ENCODE measurements at places on chromosomes 7 and 10. TPM values are rescaled to one million over a fixed set of nuclear protein-coding genes. Genes with fewer than 3 reads are reported as not detected.

GRCh38 chr10:93180482-93180931 lies 106.8 kb downstream of the CYP26A1 start:
- no peak overlapping the region for H3K27ac ChIP-seq
- H3K4me1 ChIP-seq = no peaks in the 10 kb centered on the region
- no peak for DNase-seq
- no peak overlapping the region for H3K4me3 ChIP-seq

GRCh38 chr7:50292165-50292757 lies 12.3 kb upstream of the IKZF1 start:
- H3K36me3 ChIP-seq = no peaks in the 10 kb centered on the region
- H3K4me1 ChIP-seq = no peaks in the 10 kb centered on the region
- H3K27me3 ChIP-seq = no peaks in the 10 kb centered on the region

GRCh38 chr7:130418306-130418705 lies 22.5 kb downstream of the CEP41 start:
- H3K27ac ChIP-seq = no peak overlapping the region

GRCh38 chr10:101749047-101750016 lies 26.6 kb downstream of the FGF8 start:
- no peak for DNase-seq
- H3K4me1 ChIP-seq = no peaks in the 10 kb centered on the region
- H3K27ac ChIP-seq = no peak overlapping the region
- H3K36me3 ChIP-seq = no peaks in the 10 kb centered on the region
- H3K27me3 ChIP-seq = peaks cover 5% of the 10 kb centered on the region

- DNase-seq = no peak
- H3K36me3 ChIP-seq = no peaks in the 10 kb centered on the region
- no peak overlapping the region for H3K4me3 ChIP-seq
- no peaks in the 10 kb centered on the region for H3K4me1 ChIP-seq
Measured at GRCh38 chr7:127920787-127921438, 110.3 kb downstream of the LRRC4 start.

- peak overlapping the region; percentile 42 for H3K4me3 ChIP-seq
- peak overlapping the region; percentile 49 for H3K27ac ChIP-seq
- no peak for DNase-seq
- H3K27me3 ChIP-seq = no peaks in the 10 kb centered on the region
- no peaks in the 10 kb centered on the region for H3K36me3 ChIP-seq
Measured at GRCh38 chr10:4902571-4903011, 60.6 kb upstream of the AKR1C1 start.

- no peak overlapping the region for H3K27ac ChIP-seq
- peaks cover 2% of the 10 kb centered on the region for H3K27me3 ChIP-seq
- no peaks in the 10 kb centered on the region for H3K4me1 ChIP-seq
- DNase-seq = no peak
- H3K36me3 ChIP-seq = no peaks in the 10 kb centered on the region
Measured at GRCh38 chr10:13068071-13068470, 31.9 kb upstream of the OPTN start.

- H3K4me3 ChIP-seq = no peak overlapping the region
- DNase-seq = no peak
- no peaks in the 10 kb centered on the region for H3K36me3 ChIP-seq
- no peaks in the 10 kb centered on the region for H3K27me3 ChIP-seq
Measured at GRCh38 chr7:31890766-31891165, 179.4 kb downstream of the PDE1C start.

- no peaks in the 10 kb centered on the region for H3K27me3 ChIP-seq
- H3K27ac ChIP-seq = no peak overlapping the region
- H3K4me3 ChIP-seq = no peak overlapping the region
- H3K36me3 ChIP-seq = no peaks in the 10 kb centered on the region
- H3K4me1 ChIP-seq = no peaks in the 10 kb centered on the region
- no peak for DNase-seq
Measured at GRCh38 chr10:69863580-69863979, 61.9 kb downstream of the COL13A1 start.

GRCh38 chr10:7028809-7029166 lies 382.0 kb downstream of the SFMBT2 start:
- H3K27ac ChIP-seq = no peak overlapping the region
- no peaks in the 10 kb centered on the region for H3K36me3 ChIP-seq
- no peaks in the 10 kb centered on the region for H3K27me3 ChIP-seq
- no peak for DNase-seq

PRXL2A gene
- polyA plus RNA-seq = 8.3 TPM

TMEM196 gene
- not detected for polyA plus RNA-seq

CRPPA gene
- not detected for polyA plus RNA-seq

ZSCAN25 gene
- 13.4 TPM for polyA plus RNA-seq

BMPER gene
- polyA plus RNA-seq = not detected

CALML5 gene
- not detected for polyA plus RNA-seq

SEPTIN14 gene
- not detected for polyA plus RNA-seq

WDR11 gene
- 21.4 TPM for polyA plus RNA-seq

POLD2 gene
- polyA plus RNA-seq = 55.8 TPM
